Stomach (tissue), 19 donors: ENCODE measurements at places on chromosomes 16 and 17.

DNA sequence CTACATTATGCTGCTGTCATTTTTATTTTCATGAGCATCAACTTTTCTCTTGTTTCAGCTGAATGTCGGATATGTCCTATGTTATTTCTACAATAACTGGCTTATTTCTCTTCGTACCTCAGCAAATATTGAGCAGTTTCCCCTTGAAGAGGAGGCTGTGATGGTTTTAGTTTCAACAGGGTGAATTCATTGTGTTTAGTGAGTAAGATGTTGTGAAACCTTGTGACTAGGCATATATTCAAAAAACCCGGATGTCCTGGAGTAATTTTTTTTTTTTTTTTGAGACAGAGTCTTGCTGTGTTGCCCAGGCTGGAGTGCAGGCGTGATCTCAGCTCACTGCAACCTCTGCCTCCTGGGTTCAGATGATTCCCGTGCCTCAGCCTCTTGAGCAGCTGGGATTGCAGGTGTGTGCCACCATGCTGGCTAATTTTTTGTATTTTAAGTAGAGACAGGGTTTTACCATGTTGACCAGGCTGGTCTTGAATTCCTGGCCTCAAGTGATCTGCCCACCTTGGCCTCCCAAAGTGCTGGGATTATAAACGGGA lies 11.1 kb downstream of the CPD start:
- DNase-seq: no peak

- no peak for DNase-seq
These were observed 7.7 kb downstream of the PRKAR1A start for GRCh38 chr17:68519911-68520310.

GRCh38 chr16:1559446-1559975 lies 26.0 kb downstream of the TMEM204 start:
- no peak for DNase-seq

- no peak for DNase-seq
These were observed 3.0 kb upstream of the NFAT5 start for GRCh38 chr16:69562813-69563212.

- DNase-seq: no peak
These were observed 14.8 kb upstream of the PVALEF start for GRCh38 chr17:81150377-81151077.

GRCh38 chr16:59440502-59440901 lies 706.4 kb upstream of the GOT2 start:
- no peak for DNase-seq

- DNase-seq: peak; percentile 69
These were observed 20.7 kb downstream of the TMEM235 start for GRCh38 chr17:78252111-78252634.

DNA sequence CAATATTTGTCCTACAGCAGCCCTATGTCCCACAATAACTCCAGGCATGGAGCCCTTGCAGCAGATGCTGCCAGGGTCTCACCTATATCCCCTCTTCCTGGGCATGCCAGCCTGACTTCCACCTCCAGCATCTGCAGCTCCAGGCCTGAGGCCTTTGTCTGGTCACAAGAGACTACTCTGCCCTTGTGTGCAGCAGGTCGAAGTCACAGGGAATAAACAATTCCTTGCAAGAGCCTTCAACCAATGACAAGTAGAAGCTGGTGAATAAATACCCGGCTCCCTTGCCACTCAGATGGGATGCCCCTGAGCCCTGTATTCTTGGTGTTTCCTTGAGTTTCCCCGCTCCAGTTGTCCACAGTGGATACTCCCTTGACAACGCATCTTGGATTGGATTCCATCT lies 23.0 kb downstream of the CES1 start:
- no peak for DNase-seq

- DNase-seq: no peak
These were observed 932 bp upstream of the NFE2L1 start for GRCh38 chr17:48047113-48047740.

DNA sequence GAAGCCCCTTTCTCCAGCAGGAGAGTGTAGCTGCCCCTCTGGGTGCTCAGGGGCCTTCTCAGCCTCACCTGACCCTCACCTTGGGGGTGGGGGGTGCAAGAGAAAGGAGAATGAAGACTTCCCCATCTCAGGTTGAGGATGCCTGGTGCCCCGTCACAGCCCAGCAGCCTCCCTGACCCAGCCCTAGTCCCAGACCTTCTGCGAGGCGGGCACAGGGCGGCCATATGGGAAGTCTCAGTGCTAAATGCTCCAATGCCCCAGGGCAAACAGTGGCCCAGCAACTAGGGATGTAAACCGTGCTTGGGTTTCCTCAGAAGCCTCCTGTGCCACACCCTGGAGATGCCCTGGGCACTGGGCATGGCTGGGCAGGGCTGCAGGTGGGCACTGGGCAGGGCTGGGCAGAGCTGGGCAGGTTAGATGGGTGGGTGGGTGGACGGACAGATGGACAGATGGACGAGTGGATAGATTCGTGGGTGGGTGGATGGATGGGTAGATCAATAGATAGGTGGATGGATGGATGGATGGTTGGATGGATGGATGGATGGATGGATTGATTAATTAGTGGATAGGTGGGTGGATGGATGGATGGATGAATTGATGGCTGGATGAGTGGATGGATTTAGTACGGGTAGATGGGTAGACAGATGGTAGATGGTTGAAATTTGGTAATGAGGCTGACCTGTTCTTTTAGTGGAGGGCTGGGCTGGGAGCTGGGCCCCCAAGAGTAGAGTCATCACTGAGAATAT lies 16.8 kb downstream of the TPSD1 start:
- DNase-seq: no peak
